ENCODE measurements at places on chromosomes 6 and 20.
A peak's percentile ranks its signal among the peaks of the same experiment; 100 is the strongest.

GRCh38 chr6:157653521-157653920, 169.5 kb upstream of the SNX9 start:
- DNase-seq, result no peak

- DNase-seq, result no peak
Observed at GRCh38 chr6:65450451-65450850, 256.6 kb downstream of the EYS start.

- DNase-seq, result no peak
Observed at GRCh38 chr6:26268659-26269402, 96.2 kb upstream of the BTN3A2 start.

DNA sequence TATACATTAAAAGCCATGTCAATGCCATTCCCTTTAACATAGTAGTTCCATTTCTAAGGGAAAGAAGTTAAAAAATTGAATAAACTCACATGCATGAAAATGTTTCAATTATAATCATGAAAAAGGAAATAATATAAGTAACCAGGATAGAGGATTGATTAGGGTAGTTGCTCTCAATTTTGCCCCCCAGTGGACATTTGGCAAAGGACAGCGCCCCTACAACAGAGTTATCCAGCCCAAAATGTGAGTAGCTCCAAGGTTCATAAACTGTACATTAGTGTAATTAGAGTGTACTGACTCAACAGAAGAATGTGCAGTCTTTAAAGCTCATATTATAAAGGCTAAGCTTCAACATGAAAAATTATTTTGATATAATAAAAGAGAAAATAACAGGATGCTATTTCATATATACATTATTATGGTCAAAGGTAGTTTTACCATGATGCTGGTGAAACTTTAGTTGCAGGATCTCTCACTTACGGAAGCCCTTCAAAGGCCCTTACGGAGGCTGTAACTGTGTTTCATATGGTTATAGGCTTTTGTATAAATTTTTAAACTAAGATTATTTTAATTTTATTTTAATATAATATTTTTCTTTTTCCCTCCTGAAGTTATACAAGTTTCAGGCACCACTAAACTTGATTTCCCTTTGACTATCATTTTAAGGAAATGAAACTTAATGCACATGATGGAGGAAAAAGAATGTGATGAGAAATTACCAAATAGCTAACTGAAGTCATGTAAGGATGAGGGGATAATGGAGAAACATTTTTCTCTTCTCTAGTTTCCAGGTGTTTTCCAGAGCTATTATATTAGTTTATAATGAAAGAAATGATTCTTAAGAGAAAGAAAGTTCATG, 403.6 kb downstream of the PLCB1 start:
- DNase-seq, result no peak

DNA sequence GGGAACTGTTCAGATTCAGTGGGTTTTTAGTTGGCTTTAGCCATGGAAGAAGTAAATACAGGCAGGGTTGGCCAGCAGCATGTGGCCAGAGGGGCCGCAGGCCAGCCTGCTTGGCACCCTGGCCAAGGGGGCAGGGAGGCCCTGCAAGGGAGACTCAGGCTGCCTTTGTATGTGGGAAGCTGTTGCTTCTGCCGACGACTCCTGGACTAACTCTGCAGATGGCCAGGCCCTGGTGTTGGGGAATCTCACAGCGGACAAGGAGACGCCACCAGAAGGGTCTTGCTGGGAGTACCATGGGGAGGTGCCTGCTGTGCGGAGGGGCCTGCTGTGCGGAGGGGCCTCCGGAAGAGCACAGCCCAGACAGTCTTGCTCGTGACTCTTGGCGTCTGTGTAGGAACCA, 25.2 kb downstream of the PYGB start:
- DNase-seq, result no peak

- peak; percentile 42 for DNase-seq
Observed at GRCh38 chr6:134675110-134676054, 274.5 kb downstream of the ALDH8A1 start.

GRCh38 chr6:90156861-90157260, 139.8 kb downstream of the BACH2 start:
- no peak for DNase-seq

DNA sequence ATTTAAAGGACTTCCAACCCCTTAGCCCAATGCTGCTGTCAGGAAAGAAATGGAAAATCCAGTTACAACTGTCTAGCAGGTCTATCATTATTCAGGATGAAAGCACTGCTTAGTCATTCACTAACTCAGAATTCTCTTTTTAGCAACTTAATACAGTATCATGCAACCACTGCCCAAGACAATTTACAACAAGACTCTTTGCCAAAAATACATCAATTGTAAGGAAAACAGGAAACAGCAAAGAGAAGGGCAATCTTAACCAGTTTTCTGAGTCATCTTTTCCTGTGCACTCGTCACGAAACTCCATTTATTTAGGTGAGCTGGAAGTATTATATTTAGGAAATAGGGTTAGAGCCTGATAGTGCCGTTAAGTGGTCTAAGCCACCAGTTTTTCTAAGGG, 1197.7 kb upstream of the CITED2 start:
- DNase-seq, result peak; percentile 60

DNA sequence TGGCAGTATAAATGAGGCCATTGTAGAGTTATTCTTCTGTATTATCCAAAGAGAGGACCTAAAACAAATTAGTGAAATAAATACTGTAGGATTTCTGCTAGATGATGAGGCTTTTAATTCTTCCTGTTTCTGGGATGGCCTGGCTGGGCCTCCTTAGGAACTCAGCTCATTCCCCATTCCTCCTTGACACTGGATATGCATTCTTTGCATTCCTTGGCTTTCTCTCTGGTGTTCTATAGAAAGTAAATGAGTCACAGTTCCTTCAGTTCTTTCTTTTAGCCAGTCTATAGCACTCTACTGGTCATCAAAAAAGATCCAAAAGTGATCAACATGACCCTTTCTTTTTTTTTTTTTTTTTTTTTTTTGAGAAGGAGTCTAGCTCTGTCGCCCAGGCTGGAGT, 8.6 kb downstream of the OR10C1 start:
- peak; percentile 5 for DNase-seq

DNA sequence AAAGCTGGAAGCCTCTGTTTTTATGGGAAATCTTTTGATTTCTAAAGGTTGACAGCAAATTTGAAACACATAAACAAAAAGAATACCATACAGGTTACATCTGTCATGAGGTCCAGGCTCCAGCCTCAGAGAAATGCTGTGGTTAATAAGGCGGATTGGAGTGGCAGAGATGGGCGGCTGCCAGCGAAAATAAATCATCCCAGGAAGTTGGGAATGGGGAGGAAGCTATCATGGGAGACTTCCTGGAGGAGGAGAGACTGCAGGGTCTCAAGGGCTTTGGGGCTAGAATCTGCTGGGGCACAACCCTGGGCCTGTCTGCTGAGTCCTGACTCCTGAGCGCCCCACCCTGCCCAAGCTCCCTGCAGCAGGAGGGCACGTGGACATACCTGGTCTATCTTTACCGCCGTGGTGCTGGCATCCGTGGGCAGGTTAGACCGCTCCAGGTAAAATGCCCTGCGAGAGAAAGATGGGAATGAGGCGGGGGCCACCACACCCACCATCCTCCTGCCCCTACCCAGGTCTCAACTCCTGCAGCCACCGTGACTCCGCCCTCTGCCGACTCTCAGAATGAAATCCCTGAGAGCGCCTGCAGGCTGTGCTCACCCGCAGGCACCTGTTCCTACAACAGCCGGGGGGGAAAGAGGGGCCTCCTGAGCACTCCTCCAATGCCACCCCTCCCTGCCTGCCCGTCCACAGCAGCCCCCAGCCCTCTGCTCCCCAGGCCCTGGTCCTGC, 197.3 kb downstream of the PREX1 start:
- DNase-seq, result no peak

DNA sequence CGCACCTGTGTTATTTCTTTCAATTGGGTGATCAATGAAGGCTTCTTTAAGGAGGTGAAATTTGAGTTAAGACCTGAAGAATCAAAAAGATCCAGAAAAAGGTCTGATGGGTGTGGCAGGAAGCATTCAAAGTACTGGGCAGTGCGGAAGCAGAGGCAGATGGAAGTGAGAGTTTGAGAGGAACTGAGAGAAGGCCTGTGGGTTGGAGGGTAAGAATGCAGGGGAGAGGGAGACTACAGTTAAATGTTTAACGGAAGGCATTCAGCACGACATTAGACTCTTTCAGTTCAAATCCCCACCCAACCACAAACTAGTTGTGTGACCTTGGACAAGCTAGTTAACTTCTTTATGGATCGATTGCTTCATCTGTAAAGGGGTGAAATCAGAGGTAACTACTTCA, 50.5 kb upstream of the GCM1 start:
- peak; percentile 25 for DNase-seq

- DNase-seq, result no peak
Observed at GRCh38 chr6:56176741-56177140, 70.6 kb downstream of the COL21A1 start.

- peak; percentile 45 for DNase-seq
Observed at GRCh38 chr6:128494440-128494839, 26.0 kb downstream of the PTPRK start.

- DNase-seq, result no peak
Observed at GRCh38 chr6:89736893-89737292, 82.7 kb downstream of the MDN1 start.

- peak; percentile 52 for DNase-seq
Observed at GRCh38 chr20:59149678-59150504, 13.7 kb upstream of the ZNF831 start.

DNA sequence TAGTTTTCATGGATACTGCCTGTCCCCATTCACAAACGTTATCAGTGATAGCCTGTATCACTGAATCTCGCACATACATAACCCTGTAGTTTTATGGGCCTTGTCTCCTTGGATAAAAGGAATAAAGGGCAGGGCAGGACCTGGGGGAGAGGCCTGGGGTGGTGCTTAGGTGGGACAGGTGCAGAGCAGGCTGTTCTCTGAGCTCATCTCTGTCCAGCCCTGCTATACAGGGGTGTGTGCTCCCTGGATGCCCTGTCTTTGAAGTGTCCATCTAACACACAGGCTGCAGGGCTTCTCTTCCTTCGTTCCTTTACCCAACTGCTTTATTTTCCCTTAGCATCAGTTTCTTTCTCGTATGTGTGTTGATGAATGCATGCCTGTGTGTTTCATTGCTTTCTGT, 26.4 kb downstream of the BRPF3 start:
- no peak for DNase-seq

- no peak for DNase-seq
Observed at GRCh38 chr6:72564231-72564630, 57.6 kb upstream of the KCNQ5 start.

DNA sequence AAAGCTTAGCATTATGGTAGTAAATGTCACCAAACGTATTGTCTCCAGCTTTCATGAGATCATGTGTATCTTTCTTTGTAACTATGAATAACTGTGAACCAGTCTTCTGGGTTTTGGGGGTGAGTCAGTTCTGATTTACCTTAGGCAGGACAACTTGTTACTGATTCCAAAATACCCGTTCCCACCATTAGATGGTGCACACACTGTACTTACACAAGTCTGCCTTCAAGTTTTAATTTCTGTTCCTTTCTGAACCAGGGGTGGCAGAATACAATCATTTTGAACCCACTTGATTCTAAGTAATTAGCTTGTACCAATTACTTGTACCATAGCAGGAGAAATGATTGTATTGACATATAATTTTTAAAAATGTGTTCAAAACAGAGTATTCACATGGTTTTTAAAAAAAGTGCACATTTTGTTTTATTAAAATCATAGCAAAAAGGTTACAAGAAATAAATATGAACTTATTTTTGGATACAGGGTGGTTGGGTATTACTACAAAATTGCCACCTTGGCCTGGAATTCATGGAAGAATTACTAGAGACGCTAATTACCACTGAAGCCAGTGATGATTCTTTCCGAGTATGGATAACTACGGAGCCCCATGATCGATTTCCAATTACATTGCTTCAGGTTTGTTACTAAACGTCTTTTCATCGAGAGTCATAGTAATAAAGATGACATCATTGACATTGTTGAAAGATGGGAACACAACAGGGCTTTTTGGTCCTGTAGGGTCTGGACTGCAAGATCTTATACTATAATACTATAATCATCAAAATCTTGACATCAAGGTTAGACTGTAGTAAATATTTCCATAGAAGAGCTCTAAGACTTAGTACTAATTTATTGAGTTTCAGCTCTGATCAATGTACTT, 75.2 kb upstream of the GLP1R start:
- peak; percentile 52 for DNase-seq

- no peak for DNase-seq
Observed at GRCh38 chr20:44324343-44324742, 12.5 kb upstream of the R3HDML start.

- DNase-seq, result peak; percentile 56
Observed at GRCh38 chr20:7772371-7772770, 167.9 kb downstream of the HAO1 start.

GRCh38 chr6:54920628-54921027, 74.1 kb downstream of the FAM83B start:
- DNase-seq, result no peak

DNA sequence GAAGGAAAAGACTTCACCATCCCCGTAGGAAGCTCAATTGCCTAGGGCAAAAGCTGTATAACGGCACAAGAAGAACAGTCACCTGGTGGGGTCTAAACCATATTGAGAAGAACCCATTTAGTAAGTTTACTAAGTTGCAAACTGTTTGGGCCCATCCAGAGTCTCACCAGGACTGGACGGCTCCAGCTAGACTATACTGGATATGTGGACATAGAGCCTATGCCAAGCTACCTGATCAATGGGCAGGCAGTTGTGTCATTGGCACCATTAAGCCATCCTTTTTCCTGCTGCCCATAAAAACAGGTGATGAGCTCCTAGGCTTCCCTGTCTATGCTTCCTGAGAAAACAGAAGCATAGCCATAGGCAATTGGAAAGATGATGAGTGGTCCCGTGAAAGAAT, 293.9 kb downstream of the RNGTT start:
- DNase-seq, result no peak

- no peak for DNase-seq
Observed at GRCh38 chr20:59323731-59324130, 23.3 kb downstream of the EDN3 start.

DNA sequence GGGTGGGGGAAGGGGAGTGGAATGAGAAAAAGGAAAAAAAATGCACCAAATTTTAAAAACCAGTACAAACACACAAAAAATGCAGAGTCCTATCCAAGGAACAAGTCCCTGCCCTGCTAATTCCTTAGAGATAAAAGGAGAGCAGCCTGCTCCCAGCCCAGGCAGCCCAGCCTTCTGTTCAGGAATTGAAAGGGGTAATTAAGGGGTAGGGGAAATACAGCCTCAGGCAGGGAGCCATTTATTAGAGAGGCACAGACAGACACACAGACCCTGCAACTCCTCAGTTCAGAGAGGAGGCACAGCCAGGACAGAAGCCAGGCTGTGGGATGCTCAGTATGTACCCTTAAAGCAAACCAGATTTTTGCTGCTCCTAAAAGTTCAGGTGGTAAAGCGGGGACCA, 137.2 kb downstream of the EYA2 start:
- no peak for DNase-seq

DNA sequence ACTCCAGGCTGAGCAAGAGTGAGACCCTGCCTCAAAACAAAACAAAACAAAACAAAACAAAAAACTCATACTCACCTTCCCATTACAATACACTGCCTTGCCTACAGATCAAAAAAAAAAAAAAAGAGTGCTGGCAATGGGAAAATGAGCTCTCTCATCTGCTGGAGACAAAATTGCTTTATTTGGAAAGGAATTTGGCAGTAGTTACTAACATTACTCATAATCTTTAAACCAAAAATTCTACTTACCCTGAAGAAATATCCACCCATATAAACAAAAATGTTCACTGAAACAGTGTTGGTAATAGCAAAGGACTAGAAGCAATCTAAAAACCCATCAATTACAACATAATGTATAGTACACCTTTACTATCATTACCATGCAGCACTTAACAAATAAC, 120.4 kb downstream of the RNGTT start:
- DNase-seq, result peak; percentile 61

- no peak for DNase-seq
Observed at GRCh38 chr6:170040115-170040500, 250.8 kb downstream of the DLL1 start.
